ENCODE measurements at places on chromosomes 7 and 10.

GRCh38 chr10:72275351-72276012 lies 1.8 kb downstream of the DDIT4 start:
- DNase-seq: no peak

DNA sequence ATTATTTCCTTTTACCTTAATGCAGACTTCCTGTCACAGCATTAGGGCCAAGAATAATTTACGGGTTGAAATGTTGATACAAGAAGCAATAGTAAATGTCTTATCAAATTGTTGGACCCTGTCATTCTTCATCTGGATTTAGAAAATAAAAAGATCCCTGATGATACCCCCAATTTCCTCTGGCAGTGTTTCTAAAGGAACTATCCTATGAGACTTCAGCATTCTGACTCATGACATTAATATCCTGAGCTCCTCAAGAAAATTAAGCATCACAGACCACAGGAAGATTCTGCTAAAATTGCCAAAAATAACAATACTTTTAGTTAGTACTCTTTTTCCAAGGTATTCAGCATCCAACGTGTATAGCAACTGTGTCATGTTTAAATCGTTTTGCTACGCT lies 490.5 kb upstream of the ANKRD30A start:
- no peak for DNase-seq

GRCh38 chr7:20834656-20835055 lies 48.0 kb upstream of the SP8 start:
- no peak for DNase-seq

GRCh38 chr7:28298870-28299518 lies 113.3 kb upstream of the CREB5 start:
- DNase-seq: peak; percentile 4

DNA sequence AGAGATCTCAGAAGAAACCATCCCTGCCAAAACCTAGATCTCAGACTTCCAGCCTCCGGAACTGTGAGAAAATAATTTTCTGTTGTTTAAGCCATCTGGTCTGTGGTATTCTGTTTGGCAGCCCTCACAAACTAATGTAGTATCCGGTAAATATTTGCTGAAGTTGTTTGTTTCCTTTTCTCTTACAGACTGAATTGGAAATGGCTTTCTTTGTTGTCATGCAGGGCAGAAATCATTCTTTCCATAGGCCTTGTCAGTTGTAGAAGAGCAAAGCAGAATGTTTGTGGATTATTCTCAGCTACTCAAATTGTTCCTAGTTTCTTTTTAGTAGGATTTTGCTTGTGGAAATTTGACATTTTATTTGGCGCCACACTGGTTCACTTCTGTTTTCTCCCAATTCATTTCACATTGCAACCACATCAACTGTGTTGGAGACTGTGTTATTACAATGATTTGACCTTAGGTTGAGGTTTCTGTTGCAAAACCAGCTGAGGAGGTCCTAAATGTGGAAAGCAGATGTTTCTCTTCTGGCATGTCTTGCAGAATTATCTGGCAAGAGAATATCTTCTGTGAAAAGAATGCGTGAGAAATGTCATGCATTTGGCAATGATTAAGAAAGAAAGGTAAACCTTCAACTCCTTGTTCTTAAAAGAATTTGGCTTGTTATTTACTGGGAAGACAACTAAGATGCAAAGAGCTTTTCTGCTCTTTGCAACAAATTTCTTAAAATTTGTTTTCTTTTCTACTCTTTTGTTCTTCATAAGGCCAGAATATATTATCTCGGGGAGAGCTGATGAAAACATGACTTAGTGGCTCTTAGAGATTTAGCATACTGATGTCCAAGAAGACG lies 25.8 kb downstream of the ACTA2 start:
- DNase-seq: no peak

DNA sequence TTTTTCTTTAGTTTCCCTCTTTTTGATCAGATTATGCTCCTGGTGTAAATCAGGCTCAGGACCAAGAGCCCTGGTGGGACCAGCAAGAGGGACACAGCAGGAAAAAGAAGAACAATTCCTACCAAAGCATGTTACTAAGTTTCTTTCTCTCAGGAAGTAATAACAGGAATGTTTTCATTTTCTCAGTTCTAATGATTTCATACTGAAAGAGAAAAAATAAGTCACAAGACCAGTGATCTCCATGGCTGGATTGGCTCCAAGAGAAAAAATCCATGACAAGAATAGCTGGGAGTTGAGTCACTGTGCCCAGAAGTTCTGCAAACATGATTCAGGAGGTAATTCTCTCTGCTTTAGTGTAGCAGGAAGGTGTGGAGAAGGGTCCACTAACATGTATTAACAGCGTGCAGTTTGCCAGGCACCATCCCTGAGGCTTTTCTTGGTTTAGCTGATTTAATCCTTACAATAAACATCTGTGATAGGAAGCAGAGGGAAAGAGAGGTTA lies 23.8 kb upstream of the IFIT2 start:
- DNase-seq: no peak

DNA sequence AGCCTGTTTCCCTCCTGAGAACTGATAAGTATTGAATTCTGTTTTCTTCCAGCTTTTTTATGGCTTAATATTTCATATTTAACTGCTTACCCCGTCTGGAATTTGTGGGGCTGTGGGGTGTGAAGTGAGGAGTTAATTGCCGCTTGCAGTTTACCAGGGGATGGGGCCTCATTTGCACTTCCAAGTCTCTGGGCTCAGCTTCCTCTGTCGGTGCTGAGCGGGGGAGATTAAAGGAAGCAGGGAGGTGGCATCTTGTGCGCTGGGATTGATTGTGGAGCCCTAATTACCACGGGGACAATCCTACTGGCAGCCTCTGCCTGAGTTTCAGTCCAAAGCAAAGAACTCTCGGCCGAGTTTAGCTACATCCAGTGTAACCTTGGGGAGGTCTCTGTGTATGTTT lies 33.4 kb downstream of the ELFN1 start:
- no peak for DNase-seq
